Neural crest cell (in vitro differentiated cells): ENCODE measurements at places on chromosomes 2 and 18. TPM values are rescaled to one million over a fixed set of nuclear protein-coding genes. Genes with fewer than 3 reads are reported as not detected.

DNA sequence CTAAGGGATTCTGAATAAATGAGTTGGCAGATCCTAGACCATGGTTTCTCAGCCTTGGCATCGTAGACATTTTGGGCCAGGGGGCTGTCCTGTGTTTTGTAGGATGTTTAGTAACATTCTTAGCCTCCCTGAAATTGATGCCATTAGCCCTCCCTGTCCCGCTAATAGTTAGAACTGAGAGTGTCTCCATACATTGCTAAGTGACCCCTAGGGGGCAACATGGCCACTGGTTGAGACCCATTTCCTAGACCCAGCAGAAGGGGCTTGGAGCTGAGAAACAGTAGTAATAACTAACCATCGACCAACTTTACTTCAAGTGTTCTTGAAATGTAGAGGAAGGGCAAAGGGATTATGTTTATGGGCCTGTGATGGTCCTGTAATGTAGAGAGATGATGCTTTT is 40.8 kb downstream of the KCMF1 start:
- no peak overlapping the region for H3K4me3 ChIP-seq
- peaks cover 17% of the 10 kb centered on the region for H3K36me3 ChIP-seq
- no peak for DNase-seq
- H3K27me3 ChIP-seq = no peaks in the 10 kb centered on the region
- no peak overlapping the region for H3K27ac ChIP-seq
- peaks cover 63% of the 10 kb centered on the region for H3K4me1 ChIP-seq

GRCh38 chr2:158337018-158337417 is 119.5 kb downstream of the CCDC148 start:
- peaks cover 2% of the 10 kb centered on the region for H3K36me3 ChIP-seq
- H3K27me3 ChIP-seq = no peaks in the 10 kb centered on the region
- DNase-seq = no peak
- H3K27ac ChIP-seq = no peak overlapping the region

- peaks cover 18% of the 10 kb centered on the region for H3K4me1 ChIP-seq
- H3K27ac ChIP-seq = peak overlapping the region; percentile 68
- no peak overlapping the region for H3K4me3 ChIP-seq
- H3K27me3 ChIP-seq = no peaks in the 10 kb centered on the region
- H3K36me3 ChIP-seq = no peaks in the 10 kb centered on the region
- no peak for DNase-seq
Measured at GRCh38 chr2:111176867-111177266, 56.2 kb downstream of the BCL2L11 start.

GRCh38 chr2:152815634-152816257 is 97.3 kb downstream of the ARL6IP6 start:
- H3K4me1 ChIP-seq = no peaks in the 10 kb centered on the region
- no peaks in the 10 kb centered on the region for H3K27me3 ChIP-seq
- H3K36me3 ChIP-seq = peaks cover 2% of the 10 kb centered on the region
- H3K27ac ChIP-seq = no peak overlapping the region
- no peak for DNase-seq

The IL1R1 gene
- total RNA-seq = 0.14 TPM in 1 of 2 replicates, not detected in the other

GRCh38 chr18:13477147-13477683 is 249.1 kb downstream of the FAM210A start:
- no peak overlapping the region for H3K27ac ChIP-seq
- no peak for DNase-seq
- H3K4me3 ChIP-seq = no peak overlapping the region
- peaks cover 16% of the 10 kb centered on the region for H3K4me1 ChIP-seq
- no peaks in the 10 kb centered on the region for H3K27me3 ChIP-seq
- no peaks in the 10 kb centered on the region for H3K36me3 ChIP-seq

- no peaks in the 10 kb centered on the region for H3K27me3 ChIP-seq
- no peak for DNase-seq
- no peaks in the 10 kb centered on the region for H3K36me3 ChIP-seq
- H3K27ac ChIP-seq = no peak overlapping the region
- H3K4me1 ChIP-seq = no peaks in the 10 kb centered on the region
- H3K4me3 ChIP-seq = no peak overlapping the region
Measured at GRCh38 chr2:195370167-195370943, 286.7 kb upstream of the SLC39A10 start.

- H3K4me3 ChIP-seq = no peak overlapping the region
- no peak for DNase-seq
- no peaks in the 10 kb centered on the region for H3K36me3 ChIP-seq
- peaks cover 24% of the 10 kb centered on the region for H3K27me3 ChIP-seq
Measured at GRCh38 chr2:106547164-106547903, 60.2 kb downstream of the CD8B2 start.

DNA sequence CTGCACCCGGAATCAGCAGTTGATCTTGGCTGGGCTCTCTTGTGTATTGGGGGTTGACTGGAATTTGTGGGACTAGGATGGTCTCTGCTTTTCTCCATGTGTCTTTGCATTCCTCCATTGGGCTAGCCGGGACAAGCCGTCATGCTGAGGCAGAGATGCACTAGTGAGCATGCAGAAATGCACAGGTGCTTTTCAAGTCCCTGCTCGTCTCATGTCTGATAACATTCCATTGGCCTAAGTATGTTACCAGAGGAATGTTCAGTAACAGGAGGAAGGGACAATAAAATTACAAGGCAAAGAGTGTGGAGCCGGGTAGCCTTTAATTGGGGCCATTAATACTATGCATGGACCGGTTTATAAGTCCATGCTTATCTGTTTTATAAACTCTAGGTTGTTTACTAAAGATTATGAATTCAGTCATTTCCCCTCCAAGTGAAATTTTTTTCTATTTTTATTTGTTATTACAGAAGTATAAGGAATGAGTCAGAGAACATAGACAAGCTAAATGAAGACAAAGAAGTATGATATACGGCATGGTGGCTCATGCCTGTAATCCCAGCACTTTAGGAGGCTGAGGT is 24.4 kb upstream of the AAK1 start:
- H3K4me1 ChIP-seq = no peaks in the 10 kb centered on the region
- H3K4me3 ChIP-seq = no peak overlapping the region
- no peaks in the 10 kb centered on the region for H3K27me3 ChIP-seq
- H3K36me3 ChIP-seq = no peaks in the 10 kb centered on the region
- DNase-seq = no peak
- no peak overlapping the region for H3K27ac ChIP-seq

The ALPP gene
- not detected in 2 replicates for total RNA-seq

The ZBTB7C gene
- 0.45 and 0.61 TPM in 2 replicates for total RNA-seq

GRCh38 chr2:148866091-148866490 is 8.9 kb upstream of the KIF5C start:
- H3K27ac ChIP-seq = no peak overlapping the region
- peaks cover 42% of the 10 kb centered on the region for H3K27me3 ChIP-seq
- no peak for DNase-seq
- H3K4me1 ChIP-seq = peaks cover 12% of the 10 kb centered on the region
